Urothelium cell line (cell line): ENCODE measurements at places on chromosomes 11 and 22.

- no peak for DNase-seq
Observed at GRCh38 chr11:128662076-128662475, 31.8 kb upstream of the FLI1 start.

GRCh38 chr11:44450295-44450932 lies 115.0 kb upstream of the CD82 start:
- no peak for DNase-seq

- no peak for DNase-seq
Observed at GRCh38 chr11:58621586-58622262, 741 bp upstream of the CNTF start.

DNA sequence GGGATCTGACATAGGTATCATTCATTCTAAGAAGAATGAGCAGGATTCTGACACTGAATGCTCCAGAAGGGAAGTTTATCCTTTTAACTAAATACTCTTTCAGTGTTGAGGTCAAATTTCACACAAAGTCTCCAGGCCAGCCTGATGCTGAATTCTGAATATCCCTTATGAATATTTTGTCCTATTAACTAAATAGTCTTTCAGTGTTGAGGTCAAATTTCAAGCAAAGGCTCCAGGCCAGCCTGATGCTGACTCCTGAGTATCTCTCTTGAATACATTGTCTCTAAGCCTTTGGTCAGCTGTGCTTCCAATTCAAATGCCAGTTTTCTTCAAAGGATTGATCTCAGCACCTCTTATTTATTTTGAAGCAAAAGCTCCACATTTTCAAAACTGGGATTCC lies 676.8 kb downstream of the NTM start:
- no peak for DNase-seq

DNA sequence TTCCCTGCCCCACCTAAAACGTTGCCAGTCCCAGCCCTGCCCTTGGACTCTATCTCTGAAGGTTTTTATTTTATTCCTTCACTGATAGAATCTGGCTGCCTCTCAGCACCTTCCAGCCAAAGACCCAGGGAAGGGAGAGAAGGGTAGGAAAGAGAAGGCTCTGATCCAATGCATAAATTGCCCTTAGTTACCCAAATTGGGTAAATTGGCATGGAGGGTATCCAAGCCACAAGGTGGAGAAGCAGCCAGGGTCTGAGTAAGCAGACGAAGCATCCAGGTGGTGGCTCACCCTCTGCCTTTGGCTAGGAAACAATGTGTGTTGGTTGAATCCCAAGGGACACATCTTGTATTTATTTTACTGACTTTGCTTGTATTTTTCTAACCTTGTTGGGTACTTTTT lies 89.0 kb downstream of the FEZ1 start:
- DNase-seq: no peak

DNA sequence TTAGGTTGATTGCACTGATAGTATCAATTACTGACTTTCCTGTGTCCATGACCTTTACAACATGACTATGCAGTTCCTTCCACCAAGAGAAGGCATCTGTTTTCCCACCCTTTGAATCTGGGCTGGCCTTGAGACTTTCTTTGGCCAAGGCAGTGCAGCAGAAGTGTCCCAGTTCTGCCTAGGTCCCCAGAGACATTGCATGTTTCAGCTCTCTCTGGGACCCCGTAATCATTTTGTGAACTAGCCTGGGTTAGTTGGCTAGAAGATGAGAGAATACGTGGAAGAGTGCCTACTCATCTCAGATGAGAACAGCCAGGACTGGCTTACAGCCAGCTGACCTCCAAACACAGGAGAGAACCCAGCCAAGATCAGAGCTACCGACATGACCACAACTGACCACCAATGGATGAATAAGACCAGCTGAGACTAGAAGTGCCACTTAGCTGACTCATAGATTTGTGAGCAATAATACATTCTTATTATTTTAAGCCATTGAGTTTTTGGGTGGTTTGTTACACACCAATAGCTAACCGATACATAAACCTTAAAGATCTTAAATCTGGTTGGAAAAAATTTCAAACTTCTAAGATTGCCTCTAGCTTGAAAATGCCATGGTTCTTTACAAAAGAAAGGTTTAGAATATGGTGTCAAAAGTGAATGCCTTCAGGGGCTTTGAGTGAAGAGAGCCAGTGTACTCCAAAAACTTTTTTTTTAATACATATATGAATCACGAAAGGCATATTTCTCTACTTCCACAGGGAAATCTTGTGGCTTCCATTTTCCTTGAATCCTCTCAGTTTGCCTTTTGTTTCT lies 145.2 kb downstream of the FBXO7 start:
- DNase-seq: peak; percentile 53

DNA sequence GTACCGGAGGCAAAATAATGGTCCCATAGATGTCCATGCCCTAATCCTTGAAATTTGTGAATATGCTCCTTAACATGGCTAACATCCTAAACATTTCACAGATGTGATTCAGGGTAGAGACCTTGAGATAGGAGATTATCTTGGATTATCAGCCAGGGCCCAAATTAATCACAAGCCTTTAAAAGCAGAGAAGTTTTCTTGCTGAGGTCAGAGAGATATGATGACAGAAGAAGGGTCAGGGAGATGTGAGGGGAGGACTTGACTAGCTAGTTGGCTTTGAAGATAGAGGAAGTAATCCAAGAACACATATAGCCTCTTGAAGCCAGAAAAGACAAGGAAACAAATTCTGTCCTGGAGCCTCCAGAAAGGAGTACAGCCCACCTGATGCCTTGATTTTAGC lies 19.1 kb upstream of the FDX1 start:
- no peak for DNase-seq

DNA sequence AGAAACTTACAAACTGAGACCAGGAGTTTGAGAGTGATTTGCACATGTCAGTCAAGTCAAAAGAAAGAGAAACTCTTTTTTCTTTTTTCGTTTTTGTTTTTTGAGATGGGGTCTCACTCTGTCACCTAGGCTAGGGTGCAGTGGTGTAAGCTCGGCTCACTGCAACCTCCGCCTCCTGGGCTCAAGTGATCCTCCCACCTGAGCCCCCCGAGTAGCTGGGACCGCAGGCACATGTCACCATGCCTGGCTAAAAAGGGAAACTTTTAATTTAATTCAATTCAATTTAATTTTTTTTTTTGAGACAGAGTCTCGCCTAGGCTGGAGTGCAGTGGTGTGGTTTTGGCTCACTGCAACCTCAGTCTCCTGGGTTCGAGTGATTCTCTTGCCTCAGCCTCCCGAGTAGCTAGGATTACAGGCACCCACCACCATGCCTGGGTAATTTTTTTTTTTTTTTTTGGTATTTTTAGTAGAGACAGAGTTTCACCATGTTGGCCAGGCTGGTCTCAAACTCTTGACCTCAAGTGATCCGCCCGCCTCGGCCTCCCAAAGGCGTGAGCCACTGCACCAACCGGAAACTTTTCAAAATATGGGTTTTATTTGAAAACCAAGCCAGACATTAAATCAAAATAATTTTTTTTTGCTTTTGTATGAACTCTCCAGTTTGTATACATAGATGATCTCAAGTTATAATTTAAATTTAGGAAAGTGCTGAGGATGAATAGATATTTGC lies 9.9 kb downstream of the UCP3 start:
- no peak for DNase-seq

DNA sequence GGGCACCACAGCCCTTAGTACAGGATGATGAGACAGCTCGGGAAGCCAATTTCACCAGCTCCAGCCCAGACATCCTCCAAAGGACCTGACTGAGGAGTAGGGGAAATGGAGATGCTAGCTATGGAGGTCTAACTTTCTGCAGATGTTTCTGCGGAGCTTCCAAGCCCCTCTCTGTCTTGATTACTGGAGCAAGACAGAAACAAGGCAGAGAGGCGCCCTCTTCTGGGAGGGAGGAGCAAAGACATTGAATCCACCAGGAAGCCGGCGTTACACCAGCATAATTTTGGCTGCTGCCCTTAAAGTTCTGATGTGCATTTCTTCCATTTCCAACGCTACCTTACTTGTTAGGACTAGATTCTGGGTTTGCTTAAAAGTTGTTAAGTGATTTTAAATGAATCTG lies 107.3 kb upstream of the HSD17B12 start:
- DNase-seq: peak; percentile 44

- DNase-seq: peak; percentile 49
Observed at GRCh38 chr11:2741377-2742131, 41.8 kb upstream of the KCNQ1OT1 start.

GRCh38 chr11:111812211-111812610 lies 46.0 kb upstream of the PPP2R1B start:
- no peak for DNase-seq

GRCh38 chr11:105915021-105915420 lies 107.0 kb downstream of the MSANTD4 start:
- no peak for DNase-seq

DNA sequence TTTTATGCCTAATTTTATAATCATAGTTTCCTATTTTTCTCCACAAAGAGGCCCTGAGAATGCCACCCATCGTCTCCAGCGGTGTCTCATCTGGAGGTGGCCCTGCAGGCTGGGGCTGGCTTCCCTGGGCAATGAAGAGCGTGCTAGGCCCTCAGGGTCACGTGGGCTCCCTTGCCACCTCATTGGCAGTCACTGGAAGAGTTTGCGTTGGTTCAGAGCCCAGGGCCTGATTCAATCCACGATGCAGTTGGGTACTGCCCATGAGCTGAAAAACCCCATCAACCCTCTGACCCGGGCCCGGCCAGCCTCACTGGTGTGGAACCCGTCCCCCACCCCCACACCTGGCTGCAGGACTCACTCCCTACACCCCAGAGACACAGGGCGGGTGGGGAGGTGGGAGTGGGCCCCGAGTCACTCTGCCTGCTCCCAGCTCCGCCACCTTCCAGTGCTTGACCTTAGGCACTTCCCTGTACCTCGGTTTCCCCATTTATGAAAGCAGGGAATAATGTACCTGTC lies 43.4 kb upstream of the A4GALT start:
- no peak for DNase-seq

- no peak for DNase-seq
Observed at GRCh38 chr11:45913942-45914635, 3.6 kb downstream of the PEX16 start.

- DNase-seq: no peak
Observed at GRCh38 chr22:24418786-24419474, 8.5 kb upstream of the ADORA2A start.

DNA sequence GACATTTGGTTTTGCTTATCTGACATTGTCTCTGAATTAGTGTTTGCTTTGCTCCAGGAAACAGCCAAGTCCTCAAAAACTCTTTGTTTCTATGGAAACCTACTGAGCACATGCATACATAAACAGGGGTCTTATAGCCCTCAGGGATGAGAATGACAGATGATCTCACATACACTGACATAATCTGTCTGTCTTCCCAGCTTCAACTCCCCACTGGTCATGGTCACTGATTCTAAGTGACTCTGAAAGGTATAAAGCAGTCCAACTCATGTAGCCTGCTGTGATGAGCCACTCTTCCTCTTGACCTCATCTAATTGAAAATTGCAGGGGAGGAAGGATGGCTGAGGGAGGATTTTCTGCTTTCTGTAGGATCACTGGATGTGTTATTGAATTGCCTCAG lies 12.6 kb downstream of the ZNF143 start:
- no peak for DNase-seq

DNA sequence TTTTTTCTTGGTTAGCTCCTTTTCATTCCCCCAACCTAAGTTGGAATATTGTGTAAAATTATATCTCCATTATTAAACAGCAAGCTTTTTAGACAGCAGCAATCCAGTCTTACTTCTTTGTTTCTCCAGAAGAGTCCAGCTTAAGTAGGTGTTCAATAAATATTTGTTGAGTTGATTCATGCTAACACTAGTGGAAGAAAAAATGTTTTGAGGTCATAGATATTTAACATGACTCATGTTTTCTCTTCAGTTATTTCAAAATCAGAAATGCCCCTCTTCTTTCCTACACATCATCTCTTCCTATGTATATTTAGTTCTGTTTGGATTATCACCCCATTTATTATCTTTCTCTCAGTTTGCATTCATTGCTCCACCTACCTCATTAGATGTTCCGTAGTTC lies 20.3 kb downstream of the CCDC83 start:
- DNase-seq: no peak

DNA sequence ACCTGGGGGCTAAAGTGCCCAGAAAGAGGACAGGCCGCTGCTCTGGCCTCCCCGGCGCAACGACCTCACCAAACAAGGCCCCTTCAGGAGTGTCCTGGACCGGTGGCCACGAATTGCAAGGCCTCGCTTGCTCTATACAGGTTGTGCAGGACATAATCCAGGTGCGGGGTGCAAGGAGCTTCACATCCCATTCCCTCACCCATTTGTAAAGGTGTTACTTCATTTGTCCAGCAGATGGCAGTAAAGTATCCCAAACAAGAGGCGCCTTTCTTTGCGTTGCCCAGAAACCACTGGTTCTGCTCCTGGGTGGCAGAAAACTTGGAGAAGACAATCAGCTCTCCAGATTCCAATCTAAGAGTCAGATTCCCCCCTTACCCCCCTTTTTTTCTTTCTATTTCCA lies 35.9 kb upstream of the PRDM11 start:
- peak; percentile 74 for DNase-seq

DNA sequence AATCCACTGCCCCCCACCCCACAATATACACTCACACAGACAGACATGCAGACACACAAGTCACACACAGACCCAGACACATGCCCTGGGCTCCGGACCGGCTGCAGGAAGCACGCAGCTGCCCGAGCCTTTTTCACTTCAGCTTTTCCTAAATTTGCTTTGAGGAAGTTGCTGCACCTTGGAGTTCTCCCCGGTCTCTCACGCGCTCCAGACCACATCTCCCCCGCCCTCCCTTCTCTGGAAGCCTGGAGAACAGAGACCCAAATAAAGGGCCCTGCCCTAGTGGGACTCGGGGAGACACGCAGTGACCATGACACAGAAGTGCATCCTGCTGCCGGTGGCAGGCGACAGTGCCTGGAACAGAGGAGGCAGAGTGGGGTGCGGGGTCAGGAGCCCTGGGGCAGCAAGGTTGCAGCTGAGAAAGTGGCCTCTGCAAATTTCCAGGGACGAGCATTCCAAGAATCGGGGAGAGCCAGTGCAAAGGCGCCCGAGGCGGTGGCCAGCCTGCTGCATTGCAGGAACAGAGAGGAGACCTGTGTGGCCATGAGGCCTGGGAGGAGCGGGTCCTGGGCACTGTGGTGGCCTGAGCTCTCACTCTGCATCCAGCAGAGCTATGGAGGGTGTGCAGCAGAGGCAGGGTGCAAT lies 19.1 kb downstream of the RPL3 start:
- DNase-seq: no peak

DNA sequence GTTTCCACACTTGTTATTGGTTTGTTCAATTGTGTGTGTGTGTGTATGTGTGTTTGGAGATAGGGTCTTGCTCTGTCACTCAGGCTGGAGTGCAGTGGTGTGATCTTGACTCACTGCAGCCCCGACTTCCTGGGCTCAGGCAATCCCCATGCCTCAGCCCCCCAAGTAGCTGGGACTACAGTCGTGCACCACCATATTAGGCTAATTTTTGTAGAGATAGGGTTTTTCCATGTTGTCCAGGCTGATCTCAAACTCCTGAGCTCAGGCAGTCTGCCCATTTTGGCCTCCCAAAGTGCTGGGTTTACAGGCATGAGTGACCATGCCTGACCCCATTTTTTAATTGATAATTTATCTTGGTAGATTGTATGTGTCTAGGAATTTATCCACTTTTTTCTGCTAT lies 263.7 kb downstream of the DYNC2H1 start:
- DNase-seq: no peak

- no peak for DNase-seq
Observed at GRCh38 chr22:41656556-41656955, 32.1 kb downstream of the SNU13 start.
